ENCODE measurements at places on chromosomes 7 and 10. TPM values are rescaled to one million over a fixed set of nuclear protein-coding genes. Genes with fewer than 3 reads are reported as not detected.

DNA sequence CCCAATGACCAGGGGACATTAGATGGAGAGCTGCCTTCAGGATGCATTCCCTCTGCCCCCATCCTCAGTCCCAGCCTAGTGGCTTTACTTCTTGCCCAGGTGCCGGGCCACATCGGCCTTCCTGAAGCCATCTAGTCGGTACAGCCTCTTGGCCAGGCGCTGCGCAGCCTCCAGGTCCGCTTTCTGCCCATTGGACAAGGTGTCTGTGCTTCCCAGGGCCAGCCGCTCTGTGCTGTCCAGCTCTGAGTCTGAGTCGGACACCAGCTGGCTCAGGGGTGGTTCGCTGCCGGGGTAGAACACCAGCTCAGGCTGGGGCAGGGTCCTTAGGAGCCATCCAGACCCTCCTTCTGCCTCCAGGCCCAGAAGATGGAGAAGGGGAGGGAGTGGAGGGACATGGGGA lies 6.3 kb downstream of the PSD start:
- H3K4me3 ChIP-seq = no peak overlapping the region
- peaks cover 9% of the 10 kb centered on the region for H3K4me1 ChIP-seq
- H3K27ac ChIP-seq = no peak overlapping the region

RBM20 gene
- total RNA-seq = not detected

DNA sequence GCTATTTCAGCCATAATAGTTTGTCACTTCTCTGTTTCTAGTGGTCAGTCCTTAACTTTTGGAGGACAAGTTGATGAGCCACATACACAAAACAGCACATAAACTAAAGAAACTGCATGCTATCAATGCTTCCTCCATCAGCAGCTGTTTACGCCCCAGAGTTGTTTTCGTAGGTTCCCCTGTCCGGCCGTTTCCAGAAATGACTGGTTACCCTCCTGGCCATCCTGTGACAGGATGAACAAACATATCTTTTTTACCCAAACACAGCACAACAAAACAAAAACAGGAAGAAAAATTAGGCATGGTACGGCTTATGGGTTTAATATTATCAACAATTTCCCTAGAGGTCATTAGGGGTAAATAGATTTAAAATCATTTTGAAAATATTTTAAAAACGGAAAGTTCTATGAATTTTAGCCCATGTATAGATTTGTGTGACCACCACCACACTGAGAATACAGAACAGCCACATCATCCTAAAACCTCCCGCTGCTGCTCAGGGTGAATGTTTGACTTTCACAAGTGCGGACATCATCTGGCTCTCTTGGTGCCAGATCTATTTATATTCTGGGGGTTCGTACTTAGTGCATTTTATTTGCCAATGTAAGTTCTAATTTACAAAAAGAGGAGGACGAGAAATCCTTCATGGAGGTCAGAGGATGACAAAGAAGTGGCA lies 74.8 kb downstream of the HIPK2 start:
- no peaks in the 10 kb centered on the region for H3K27me3 ChIP-seq
- no peak overlapping the region for H3K4me3 ChIP-seq
- H3K36me3 ChIP-seq = peaks cover 30% of the 10 kb centered on the region
- DNase-seq = peak; percentile 68
- H3K4me1 ChIP-seq = peaks cover 5% of the 10 kb centered on the region

DNA sequence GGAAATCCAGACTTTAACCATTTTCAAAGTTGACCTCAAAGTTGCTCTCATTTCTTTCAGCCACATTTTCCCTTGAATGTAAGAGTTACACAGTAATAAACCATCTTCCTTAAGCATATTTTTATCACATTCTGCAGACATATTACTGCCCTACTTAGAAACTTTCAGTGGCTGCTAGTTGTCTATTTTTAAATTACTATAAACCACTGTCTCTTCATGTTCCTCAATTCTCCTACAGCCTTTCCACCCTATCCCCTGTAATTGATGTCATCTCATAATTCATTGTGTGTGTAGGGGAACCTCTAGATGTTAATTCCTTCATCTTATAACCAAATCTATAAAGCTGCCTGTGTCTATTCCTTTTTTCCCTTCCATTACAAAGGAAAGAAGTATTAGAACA lies 78.1 kb upstream of the STRIP2 start:
- H3K27ac ChIP-seq = no peak overlapping the region
- no peaks in the 10 kb centered on the region for H3K36me3 ChIP-seq
- H3K27me3 ChIP-seq = no peaks in the 10 kb centered on the region

PROSER2 gene
- total RNA-seq = 6.9 TPM

CUL1 gene
- total RNA-seq = 39.8 TPM

- H3K4me1 ChIP-seq = no peaks in the 10 kb centered on the region
- no peaks in the 10 kb centered on the region for H3K27me3 ChIP-seq
- DNase-seq = peak; percentile 63
Measured at GRCh38 chr7:130831817-130832481, 97.9 kb upstream of the KLF14 start.

- DNase-seq = peak; percentile 44
- H3K27ac ChIP-seq = no peak overlapping the region
- no peaks in the 10 kb centered on the region for H3K4me1 ChIP-seq
- H3K27me3 ChIP-seq = peaks cover 14% of the 10 kb centered on the region
- no peak overlapping the region for H3K4me3 ChIP-seq
Measured at GRCh38 chr7:76257973-76258372, 44.5 kb upstream of the HSPB1 start.

DNA sequence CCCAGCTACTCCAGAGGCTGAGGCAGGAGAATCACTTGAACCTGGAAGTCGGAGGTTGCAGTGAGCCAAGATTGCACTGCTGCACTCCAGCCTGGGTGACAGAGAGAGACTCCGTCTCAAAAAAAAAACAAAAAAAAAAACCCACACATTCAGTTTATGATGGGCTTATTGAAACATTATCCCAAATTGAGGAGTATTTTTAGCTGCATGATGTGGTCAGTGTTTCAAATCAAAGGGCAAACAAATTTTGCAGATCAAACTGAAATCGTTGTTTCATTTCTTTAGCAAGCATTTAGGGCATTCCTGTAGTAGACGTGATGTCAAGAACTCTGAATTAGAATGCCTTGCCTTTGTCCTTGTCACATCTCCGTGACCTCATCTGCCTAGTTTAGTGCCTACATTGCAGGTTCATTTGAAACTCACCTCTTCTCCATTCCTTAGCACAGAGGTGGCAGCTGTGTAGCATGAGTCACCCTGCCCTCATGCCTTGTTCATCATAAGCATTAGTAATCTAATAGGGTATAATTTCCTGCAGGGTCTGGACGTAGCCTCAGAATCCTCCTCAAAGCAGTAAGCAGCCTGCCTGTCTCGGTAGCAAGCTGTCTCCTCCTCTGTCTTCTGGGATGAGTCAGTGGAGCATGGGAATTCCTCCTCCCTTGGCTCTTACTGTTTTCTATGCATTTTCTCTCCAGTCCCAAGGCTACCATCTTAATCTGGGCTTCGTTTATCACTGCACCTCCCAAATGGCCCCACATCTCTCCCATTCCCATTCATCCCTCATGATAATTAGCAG lies 73.8 kb downstream of the CUL1 start:
- H3K27me3 ChIP-seq = no peaks in the 10 kb centered on the region
- peaks cover 33% of the 10 kb centered on the region for H3K36me3 ChIP-seq
- peak; percentile 92 for DNase-seq
- peak overlapping the region; percentile 11 for H3K4me3 ChIP-seq

All from osteoblast (primary cell).